ENCODE measurements at places on chromosomes 6 and 20.

- DNase-seq = no peak
Measured at GRCh38 chr20:49513517-49513916, 31.0 kb upstream of the KCNB1 start.

- DNase-seq = no peak
Measured at GRCh38 chr6:139372326-139373153, 1.9 kb downstream of the CITED2 start.

GRCh38 chr6:133707456-133707855 lies 181.5 kb upstream of the TCF21 start:
- no peak for DNase-seq

GRCh38 chr6:133463790-133464189 lies 222.6 kb downstream of the EYA4 start:
- no peak for DNase-seq

DNA sequence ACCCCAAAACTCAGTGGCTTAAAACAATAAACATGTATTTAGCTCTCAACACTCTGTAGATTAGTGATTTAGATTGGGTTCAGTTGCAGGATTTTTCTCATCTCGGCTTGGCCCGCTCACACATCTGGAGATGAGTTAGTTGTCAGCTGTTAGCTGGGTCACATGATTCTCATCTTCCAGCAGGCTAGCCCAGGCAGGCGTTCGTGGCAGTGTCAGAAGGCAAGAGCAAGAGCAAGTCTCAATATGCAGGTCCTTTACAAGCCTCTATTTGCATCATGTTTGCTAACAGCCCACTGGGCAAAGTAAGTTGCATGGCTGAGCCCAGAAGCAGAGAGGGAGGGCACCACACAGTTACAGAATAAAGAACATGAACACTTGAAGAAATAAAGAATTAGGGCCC lies 83.6 kb upstream of the MYLIP start:
- no peak for DNase-seq

DNA sequence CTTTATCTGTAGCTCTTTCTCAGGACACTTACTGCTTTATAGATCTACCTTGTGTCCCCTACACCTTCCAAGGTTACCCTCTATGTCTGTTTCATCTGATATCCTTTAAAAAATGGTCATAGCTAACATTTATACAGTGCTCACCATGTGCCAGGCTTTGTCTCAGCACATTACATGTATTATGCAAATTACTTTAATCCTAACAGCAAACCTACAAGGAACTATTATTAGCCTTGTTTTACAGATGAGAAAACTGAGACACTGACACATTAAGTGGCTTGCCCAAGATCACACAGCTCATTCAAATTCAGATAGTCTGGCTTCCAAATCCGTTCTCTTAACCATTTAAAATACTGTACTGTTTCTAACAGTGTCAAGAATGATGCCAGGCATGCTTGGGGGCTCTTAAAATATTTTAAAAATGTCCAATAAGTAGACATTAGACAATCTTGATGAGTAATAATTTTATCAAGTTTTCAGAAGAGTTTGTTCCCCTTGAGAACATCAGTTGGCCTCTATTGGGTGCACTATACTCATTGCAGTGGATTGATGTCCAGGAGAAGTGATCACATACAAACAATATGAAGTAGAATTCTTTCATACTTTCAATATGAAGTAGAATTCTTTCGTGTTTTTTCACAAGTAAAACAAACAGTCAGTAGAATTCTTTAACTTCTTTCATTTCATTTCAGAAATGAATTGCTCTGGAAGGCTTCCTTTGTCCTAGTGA lies 69.6 kb downstream of the DNAH8 start:
- no peak for DNase-seq

GRCh38 chr6:132465530-132466485 lies 47.1 kb downstream of the STX7 start:
- no peak for DNase-seq

DNA sequence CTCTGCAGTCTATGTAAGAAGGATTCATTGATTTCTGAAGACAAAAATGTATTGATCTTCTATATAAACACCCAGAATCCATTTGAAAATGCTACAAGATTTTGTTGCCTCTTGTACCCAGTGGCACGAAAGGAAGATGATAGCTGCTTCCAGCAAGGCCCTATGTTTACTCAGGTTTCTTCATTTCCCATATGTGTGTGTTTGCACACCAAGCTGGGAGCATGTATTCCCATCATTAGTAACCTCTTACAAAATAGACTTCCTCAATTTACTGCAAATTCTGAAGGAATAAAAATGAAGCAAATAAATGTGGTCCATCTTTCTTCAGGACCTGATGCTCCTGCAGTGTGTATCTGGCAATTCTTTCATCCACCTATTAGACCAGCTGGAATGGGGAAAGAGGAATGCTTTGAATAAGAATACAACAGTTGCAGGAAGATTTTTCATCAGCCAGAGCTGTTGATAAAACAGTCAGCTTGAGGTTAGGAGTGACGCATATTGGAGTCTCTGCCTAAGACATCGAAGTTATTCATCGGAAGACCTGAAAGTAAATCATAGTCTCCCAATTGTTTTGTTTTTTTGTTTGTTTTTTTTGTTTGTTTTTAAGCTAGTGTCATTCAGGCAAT lies 132.3 kb downstream of the PDE7B start:
- DNase-seq = no peak

DNA sequence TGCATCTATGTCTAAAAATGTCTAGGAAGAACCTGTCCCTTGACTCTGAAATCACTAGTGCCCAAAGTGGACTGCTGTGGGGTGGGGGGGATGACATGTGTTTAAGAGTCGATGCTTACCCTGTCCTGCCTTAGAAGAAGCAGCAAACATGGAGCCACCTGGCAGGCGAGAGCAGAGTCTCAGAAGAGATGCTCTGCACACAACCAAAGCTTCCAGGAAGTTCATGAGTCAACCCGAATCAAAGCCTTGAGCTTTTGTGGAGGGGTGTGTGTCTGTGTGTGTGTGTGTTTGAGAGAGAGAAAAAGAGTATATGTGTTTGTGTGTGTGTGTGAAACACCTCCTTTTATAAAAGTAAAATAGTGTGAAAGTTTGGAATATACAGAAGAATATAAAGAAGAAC lies 269.9 kb downstream of the ALDH8A1 start:
- no peak for DNase-seq
